ENCODE measurements at places on chromosomes 3 and 15.

GRCh38 chr15:52117549-52117948, 5.0 kb upstream of the BCL2L10 start:
- no peak for ATAC-seq

DNA sequence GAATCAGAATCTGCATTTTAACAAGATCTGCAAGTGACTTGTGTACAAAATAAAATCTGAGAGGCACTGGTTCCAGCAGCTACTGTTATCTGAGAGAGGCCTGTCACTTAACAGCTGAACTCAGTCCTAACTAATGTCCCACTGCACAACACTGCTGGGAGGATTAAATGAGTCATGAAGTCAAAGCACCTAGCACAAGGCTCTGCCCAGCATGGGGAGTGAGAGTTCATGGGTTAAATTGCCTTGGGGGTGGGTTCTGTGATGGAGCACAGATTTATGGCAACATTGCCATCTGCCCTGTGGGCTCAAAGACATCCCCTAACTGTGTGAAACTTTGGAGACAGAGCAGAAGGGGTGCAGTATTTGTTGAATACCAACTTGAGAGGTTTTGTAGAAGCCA, 250.9 kb downstream of the PLCL2 start:
- no peak for ATAC-seq

- ATAC-seq = no peak
Observed at GRCh38 chr3:123423031-123423430, 25.9 kb downstream of the ADCY5 start.

GRCh38 chr15:25862472-25863110, 536 bp downstream of the ATP10A start:
- ATAC-seq = peak; percentile 50

GRCh38 chr3:7075117-7075516, 214.2 kb downstream of the GRM7 start:
- ATAC-seq = no peak

- ATAC-seq = peak; percentile 77
Observed at GRCh38 chr3:9500108-9501050, 53.2 kb downstream of the LHFPL4 start.

- ATAC-seq = no peak
Observed at GRCh38 chr15:97143592-97144376, 813.3 kb downstream of the NR2F2 start.

DNA sequence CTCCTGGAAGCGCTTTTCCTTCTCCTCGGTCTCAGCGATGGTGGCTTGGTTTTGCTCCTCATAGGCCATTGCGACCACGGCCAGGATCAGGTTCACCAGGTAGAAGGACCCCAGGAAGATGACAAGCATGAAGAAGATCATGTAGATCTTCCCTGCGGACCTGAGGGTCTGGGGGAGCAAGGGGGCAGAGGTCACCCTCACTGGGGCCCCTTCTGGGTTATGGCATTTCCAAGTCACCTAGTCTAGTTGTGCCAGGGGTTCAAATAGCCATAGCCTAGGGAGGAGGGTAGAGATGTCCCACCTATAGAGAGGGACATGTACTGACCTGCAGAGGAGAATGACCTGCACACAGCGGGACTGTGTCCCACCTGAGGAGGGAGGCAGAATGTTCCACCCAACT, 43.5 kb downstream of the SCN5A start:
- no peak for ATAC-seq

- no peak for ATAC-seq
Observed at GRCh38 chr3:53696401-53697172, 149.6 kb downstream of the CHDH start.

DNA sequence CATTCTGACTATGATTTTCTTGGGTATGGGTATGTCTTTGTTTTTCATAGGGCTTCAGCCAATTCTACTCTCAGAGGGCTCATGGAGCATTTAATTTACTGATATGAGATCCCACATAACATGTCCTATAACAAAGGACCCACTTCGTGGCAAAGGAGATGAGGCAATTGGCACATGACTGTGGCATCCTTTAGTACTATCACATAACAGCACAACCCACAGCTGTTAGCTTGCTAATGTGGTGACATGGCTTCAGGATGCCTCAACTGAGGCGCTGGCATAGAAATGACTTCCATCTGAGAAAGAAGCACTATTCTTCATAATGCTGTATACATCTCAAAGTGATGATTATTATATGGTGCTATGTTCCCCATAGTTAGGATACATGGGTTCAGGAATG, 48.1 kb upstream of the RFX7 start:
- ATAC-seq = no peak

GRCh38 chr3:196771067-196771466, 31.4 kb downstream of the PAK2 start:
- ATAC-seq = no peak

GRCh38 chr3:127613406-127613805, 15.2 kb downstream of the MCM2 start:
- ATAC-seq = no peak

DNA sequence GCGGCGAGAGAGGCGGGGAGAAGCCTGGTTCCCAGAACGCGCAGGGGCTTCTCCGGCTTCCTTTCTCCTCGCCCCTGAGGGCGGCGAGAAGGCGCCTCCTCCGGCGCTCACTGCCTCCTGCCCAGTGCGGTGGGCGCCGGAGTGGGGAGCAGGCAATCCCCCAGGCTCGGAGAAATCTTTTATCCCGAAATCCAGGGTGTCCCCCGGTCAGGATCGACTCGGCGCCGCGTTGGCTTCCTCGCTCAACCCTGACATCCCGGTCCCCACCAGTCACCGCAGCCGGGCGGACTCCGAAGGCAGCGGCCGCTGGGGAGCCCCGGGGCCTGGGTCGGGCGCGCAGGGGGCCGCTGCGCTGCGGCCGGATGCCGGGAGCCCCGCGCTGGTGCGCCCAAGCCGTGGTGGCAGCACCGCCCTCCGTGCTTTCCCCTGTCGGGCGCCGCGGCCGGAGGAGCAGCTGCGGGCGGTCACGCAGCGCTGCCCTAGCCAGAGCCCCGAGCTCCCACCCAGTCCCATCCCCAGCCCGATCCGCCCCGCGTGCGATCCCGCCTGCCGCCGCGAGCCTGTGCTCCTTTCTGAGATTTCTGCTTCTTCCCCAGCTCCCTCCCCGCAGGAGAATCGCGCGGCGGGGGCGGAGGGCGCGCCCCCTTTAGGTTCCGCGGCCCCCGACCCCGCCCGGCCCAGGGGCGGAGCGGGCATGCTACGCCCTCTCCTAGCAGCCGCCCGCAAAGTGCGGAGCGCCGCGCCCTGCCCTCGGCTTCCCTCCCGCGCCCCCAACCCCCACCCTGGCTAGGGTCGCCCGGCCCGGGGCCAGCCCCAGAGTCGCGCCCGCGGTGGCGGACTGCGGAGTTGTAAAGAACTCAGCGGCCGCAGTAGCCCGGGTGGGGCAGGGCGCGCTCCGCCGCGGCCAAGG, 683 bp upstream of the CACNA2D3 start:
- ATAC-seq = no peak

GRCh38 chr3:148962513-148962912, 28.8 kb upstream of the GYG1 start:
- ATAC-seq = no peak

GRCh38 chr3:42117175-42118008, 26.2 kb downstream of the TRAK1 start:
- no peak for ATAC-seq

DNA sequence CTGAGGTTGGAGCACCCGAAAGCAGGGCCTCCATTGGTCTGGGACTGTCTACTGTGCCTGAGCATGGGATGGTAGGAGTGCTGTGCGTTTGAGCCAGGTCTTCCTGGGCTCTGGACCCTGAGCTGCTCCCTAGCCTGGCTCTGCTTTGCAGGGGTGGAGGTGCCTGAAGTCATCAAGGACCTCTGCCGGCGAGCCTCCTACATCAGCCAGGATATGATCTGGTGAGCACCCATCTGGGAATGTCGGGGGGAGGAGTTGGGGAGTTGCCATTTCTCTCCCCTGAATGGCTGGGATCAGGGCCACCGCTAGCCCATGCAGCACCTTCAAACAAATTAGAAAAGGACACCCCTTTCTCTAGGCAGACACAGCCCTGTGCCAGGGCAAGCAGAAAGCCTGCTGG, 20.7 kb downstream of the DUOX1 start:
- no peak for ATAC-seq

DNA sequence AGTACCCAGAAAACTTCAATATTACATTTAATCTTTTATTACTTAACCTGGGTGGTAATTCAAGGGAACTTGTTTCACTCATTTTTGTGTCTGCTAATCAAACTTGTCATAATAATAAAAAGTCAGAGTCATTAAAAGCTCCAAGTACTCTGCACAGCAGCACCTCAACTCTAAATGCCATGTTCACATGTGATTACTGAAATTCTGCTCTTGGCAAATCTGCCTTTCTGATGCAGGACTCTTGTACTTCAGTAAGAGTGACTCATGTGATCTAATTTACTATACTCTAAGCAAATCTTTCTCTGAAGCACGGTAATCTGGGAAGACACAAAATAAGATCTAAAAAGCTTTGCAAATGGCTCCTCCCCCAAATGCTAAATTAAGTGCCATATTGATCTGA, 6.4 kb downstream of the ROBO1 start:
- no peak for ATAC-seq

DNA sequence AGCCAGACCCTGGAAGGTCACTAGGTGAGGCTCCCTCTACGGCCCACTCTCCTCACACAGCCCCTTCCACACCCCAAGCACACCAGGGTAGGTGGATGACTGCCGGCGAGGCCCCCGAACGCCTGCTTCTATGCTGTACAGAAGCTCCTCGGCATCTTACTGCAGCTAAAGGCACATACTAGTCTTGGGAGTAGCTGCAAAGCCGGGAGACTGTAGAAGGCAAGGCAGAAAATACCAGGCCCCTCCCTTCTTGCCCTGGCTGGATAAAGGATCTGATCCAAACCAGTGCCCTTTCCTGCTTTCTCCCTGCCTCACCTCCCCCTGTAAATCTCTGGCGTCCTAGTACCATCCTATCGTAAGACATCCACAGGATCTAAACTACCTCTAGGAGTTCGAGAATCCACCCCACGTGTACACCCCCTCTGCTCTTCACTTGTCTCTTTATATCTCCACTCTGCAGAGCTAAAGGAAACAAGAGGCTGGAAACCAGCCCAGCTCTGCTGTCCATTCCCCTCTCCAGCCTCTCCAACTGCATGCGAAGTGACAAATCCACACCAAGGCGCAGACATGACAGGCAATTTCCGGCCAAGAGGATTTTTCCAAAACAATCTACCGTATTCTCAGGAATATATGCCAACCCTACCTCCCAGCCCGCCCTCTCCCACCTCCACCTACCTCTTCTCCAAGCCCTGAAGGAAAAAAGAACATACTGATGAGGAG, 11.8 kb downstream of the TNK2 start:
- no peak for ATAC-seq

DNA sequence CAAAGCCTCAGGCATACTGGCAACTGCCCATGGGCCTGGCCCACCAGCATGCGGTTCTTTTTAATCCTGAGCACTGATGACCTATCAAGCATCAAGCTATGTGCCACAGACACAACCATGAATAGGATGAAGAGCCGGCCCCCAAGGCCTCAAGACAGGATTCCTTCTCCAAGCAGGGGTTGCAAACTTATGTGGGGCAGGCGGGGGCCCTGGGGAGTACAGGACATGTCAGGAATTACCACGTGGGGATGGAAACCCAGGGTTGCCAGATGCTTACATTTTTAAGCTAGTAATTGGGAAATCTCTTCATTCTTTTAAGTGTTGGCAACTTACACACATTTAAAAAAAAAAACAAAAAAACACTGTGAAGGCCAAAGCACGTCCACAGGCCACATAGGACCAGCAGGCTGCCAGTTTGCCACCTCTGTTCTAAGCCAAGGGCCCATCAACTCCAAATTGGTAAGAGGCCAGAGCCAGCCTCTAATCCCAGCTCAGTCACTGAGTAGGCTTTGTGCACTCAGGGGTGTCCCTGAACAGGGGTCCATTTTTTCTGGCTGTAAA, 32.8 kb downstream of the BDH1 start:
- ATAC-seq = no peak

DNA sequence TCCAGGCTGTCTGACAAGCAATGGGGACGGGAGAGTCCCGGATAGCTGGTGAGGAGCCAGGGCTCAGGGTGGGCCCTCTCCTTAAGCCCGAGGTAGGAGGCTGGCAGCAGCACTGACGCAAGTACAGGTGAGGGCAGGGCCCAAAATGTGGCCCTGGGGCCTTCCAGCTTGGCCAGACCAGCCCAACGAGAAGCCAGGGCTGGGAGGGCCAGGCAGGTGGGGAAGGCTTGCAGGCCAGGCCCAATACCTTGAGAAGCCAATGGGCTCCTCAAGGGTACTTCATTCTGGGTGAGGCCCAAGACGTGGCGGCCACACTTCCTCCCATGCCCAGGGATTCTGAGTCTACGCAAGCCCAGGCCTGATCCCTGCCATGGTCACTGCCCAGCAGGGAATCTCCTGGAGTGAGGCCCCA, 37.2 kb downstream of the AMOTL2 start:
- no peak for ATAC-seq

DNA sequence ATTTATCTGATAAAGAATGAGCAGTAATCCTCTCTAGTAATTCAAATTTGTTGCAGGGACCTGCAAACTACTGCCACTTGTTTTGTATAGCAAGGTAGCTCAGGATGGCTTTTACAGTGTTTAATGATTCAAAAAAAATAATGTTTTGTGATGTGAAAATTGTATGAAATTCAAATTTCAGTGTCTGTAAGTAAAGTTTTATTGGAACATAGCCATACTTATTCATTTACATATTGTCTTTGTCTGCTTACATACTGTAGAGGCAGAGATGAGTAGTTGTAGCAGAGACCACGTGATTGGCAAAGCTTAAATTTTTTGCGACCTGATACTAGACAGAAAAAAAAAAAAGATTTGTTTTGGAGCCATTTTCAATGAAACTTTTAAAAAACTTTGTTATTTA, 6.5 kb upstream of the UTS2B start:
- ATAC-seq = peak; percentile 34

- no peak for ATAC-seq
Observed at GRCh38 chr3:127677541-127678314, 5.0 kb downstream of the ABTB1 start.

DNA sequence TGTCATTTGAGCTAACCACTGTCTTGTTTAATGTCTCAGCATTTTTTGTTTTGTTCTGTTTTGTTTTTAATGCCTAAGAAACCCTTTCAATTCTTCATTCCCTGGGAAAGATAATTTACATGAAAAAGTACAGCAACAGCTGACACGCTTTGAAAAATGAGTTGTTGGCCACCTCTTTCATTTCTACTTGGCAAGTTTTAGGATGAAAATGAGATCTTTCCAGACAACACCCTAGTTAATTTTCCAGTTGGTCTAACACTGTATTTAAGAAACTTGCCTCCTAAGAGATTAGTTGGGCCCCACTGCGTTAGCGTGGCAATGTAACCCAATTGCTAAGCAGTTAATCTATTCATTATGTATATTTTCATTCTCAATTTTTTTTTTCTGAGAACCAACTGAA, 194.0 kb upstream of the LRRN1 start:
- ATAC-seq = no peak

- no peak for ATAC-seq
Observed at GRCh38 chr15:75779504-75779903, 63.7 kb upstream of the UBE2Q2 start.

DNA sequence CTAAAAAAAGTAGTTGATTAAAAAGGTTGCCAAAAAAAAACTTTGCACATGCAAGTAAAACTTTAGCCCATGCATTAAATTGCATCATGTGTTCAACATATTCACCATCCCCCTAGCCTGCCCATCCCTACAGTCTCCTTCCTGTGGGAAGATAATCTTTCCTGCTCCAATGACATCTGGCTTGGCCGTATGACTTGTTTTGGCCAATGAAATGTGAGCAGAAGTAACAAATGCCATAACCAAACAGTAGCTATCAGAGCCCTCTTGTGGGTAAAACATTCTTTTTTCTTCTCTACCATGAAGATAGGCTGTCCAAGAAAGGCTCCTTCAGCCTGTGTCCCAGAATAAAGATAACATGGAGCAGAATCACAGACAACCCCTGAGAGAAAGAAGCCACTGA, 15.3 kb downstream of the ERC2 start:
- ATAC-seq = no peak

GRCh38 chr3:124965413-124965812, 30.9 kb upstream of the MUC13 start:
- ATAC-seq = no peak
